ENCODE measurements at places on chromosomes 4 and X. TPM values are rescaled to one million over a fixed set of nuclear protein-coding genes. Genes with fewer than 3 reads are reported as not detected.

- peak; percentile 61 for DNase-seq
Measured at GRCh38 chr4:181684310-181684709, 558.9 kb upstream of the TENM3 start.

DNA sequence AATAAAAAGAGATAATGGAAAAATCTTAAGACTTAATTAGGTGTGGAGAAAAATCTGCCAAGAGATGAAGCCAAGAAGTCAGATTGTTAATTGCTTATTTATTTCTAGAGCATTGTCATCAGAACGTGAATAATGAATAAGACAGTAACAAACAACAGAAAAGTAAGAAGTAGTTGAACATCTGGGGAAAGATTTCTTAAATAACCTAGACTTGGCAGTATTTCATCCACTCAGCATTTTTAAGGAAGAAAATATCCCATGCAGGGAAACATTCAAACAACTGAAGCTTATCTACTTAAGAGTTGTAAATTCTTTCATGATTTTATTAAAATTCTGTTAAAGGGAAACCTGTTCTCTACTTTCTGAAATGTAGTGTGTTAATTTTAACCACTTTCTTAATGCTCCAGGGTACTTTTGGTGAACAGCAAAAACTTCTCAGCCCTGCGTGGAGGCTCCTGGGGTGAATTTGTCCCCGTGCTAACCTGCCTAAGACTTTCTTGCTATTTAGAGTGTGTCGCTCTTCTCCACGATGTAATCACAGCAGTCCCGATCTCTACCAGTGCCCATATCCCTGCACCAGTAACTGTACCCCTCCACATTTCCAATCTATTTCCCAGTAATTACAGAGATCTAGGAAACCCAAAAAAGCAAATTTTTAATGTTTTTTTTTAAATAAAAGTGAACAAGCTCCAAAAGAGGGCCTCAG, 124.6 kb downstream of the CORIN start:
- no peak for DNase-seq

DMRTC1B gene
- 0.74 TPM for total RNA-seq

DNA sequence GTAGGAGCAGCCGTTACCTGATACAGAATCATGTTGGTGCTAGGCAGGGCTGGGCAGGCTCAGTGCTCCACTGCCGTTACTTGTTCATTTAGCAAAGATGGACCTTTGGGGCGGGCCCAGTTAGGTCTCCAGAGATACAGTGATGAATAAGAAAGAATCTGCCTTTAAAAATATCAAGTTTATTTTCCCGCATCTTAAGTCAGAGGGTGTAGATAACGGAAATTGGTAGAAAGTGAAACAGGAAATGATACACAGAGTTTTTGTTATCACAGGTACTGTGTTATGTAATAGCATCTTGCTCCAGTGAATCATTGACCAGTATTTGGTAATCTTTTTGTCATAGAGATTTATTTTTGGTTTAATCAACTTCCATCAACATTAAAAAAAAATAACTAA, 5.5 kb downstream of the TMEM131L start:
- DNase-seq, result no peak

DUSP9 gene
- total RNA-seq, result 8.7 TPM

GRCh38 chr4:185534511-185534865, 819 bp downstream of the PDLIM3 start:
- peak; percentile 56 for DNase-seq

DNA sequence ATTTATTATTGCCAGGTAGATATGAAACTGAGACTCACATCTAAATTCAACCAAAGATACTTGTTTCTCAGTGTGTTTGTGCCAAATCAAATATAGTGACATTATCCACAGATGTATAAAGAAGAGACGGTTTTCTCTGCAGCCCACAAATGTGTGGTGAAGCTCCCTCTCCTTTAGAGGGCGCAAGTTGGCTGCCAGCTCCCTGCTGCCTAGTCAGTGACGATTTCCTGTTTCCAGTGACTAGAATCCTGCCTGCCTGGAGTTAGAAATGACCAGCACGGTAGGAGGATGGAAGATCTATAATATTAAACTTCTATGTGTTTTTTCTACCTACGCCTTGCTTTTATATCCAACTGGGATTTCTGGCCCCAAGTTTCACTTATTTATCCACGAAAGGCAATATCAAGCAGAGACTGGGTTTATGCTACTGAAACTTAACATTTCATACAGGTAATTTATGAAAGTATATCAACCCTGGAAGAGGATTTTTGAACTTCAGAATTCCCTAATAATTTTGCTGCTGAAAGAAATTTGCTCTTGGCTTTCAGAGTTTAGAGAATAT, 1793.7 kb upstream of the TENM3 start:
- DNase-seq, result peak; percentile 55

GRCh38 chrX:117508021-117508420, 608.6 kb downstream of the KLHL13 start:
- no peak for DNase-seq

- no peak for DNase-seq
Measured at GRCh38 chr4:124636788-124637187, 75.7 kb downstream of the ANKRD50 start.

DNA sequence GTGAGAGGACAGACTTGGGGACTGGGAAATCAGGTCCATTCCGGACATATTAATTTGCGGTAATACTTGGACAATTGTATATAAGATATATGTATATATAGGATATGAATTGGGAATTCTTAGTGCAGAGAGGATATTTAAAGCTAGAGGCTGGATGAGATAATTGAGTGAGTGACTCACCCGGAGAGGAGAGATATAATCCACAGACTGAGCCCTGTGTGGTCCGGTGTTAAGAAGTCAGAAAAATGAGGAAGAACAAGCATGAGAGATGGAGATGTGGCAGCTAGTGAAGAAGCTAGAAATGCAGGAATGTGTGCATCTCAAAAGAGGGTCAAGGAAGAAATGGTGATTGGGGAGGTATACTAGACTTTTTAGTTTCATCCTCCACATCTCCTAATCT, 336.2 kb downstream of the SLC7A11 start:
- DNase-seq, result no peak

GRCh38 chr4:96558466-96558865, 718.6 kb downstream of the PDHA2 start:
- DNase-seq, result no peak

FAM47E gene
- 1.6 TPM for total RNA-seq

GRCh38 chr4:14000091-14000814, 372.7 kb upstream of the BOD1L1 start:
- DNase-seq, result no peak

DNA sequence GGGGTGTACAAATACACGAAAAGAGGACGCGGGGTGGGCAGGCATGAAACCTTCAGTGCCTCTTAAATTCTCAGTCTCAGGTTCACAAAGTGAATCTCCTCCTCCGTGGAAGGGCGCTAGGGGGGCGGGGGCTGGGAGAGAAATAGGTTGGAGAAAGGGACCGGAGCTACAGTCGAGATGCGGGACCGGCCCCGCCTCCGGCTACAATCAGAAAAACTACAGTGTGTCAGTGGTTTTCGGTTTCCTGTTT, 3.4 kb downstream of the MAML3 start:
- no peak for DNase-seq

DNA sequence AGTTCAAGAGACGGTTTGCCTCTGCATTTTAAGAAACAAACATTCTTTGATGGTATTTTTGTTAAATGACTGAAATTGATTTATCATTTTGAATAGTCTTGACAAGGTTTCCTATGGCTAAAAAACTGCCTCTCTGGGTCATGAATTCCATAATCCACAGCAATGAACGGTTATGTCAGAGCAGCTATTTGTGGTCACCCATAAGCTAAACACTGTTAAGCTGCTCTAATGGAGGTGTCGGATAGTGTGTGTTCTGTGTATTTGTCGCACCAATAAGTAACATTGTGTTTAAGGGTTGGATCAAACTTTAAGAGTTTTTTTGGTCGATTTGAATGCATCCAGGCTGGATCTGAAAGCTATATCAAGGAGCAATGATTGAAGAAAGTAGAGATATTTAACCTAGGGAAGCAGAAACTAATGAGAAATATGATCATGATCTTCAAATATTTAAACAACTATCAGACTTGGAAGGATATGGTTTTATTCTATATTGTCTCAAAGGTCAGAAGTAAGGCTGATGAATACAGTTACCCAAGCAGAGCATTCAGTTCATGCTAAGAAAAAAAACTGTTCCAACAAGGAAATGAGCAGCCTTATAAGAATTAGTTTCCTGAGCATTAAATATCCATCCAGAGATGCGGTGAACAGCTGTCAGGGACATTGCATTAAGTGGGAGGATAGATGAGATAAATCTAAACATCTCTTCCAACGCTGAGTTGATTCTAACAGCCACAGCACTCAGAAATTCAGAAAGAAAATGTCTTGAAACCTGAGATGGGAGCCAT, 232.3 kb upstream of the RPS6KA3 start:
- DNase-seq, result no peak

FDCSP gene
- not detected for total RNA-seq

UVSSA gene
- 14.1 TPM for total RNA-seq

GRCh38 chr4:174826660-174827059, 2.4 kb downstream of the GLRA3 start:
- no peak for DNase-seq

LETM1 gene
- 53.3 TPM for total RNA-seq

SORBS2 gene
- 453 TPM for total RNA-seq

IL15 gene
- not detected for total RNA-seq

- DNase-seq, result no peak
Measured at GRCh38 chr4:28250646-28251045, 1390.0 kb downstream of the STIM2 start.

DNA sequence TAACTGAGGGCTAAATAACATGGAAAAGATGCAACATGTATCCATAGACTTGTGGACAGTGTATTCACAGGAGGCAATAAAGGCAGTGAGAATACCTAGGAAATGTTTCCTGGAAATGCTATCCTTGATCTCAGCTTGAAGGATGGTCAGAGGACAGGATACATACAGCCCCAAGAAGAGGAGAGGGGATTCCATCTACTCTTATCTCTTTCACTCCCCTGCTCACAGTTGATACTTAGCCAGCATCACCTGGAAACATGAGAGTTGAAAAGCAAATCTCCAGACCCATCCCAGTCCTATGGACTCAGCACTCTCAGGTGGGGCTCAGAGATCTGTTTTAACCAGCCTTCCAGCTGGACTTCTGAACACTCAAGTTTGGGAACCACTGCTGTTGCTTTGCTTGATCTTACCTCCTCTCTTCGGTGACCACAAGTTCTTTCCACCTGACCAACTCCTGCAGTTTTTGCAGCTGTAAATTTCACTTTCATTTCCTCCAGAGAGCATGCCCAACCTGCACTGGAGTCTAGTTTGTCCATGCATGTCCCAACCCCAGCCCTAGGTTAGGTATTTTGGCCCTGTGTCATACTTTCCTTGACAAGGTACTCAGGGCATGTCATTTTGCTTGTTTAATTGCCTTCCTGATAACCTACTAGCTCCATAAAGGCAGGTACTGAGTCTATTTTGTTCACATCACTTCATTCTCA, 10.4 kb downstream of the RELL1 start:
- DNase-seq, result no peak

GRCh38 chrX:40496728-40497127, 84.0 kb upstream of the ATP6AP2 start:
- no peak for DNase-seq

GRCh38 chrX:24561121-24561520, 86.0 kb downstream of the PCYT1B start:
- no peak for DNase-seq

SPANXA1 gene
- total RNA-seq, result not detected

- no peak for DNase-seq
Measured at GRCh38 chrX:16788477-16788876, 2.2 kb downstream of the TXLNG start.

- DNase-seq, result no peak
Measured at GRCh38 chr4:71230271-71231128, 108.3 kb upstream of the SLC4A4 start.

DNA sequence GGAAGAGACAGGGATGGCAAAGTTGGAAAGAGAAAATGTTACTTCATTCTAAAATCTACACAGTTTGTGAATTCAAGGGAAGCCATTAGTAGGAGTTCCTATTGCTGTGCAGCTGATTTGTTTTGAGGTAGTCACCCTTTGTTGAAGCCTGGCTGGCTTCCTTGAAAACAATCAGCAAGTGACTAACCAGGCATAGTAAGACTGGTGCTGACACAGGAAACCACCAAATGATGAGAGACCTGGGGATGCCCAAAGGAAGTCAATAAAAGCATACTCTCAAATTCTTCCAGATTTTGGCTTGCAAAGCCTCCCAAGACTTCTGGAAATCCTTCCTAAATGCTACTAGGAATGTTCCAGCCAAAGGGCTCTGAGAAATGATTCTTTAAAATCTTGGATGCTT, 23.9 kb upstream of the PRDM8 start:
- no peak for DNase-seq

GASK1B gene
- 17.3 TPM for total RNA-seq

UCP1 gene
- not detected for total RNA-seq

DNA sequence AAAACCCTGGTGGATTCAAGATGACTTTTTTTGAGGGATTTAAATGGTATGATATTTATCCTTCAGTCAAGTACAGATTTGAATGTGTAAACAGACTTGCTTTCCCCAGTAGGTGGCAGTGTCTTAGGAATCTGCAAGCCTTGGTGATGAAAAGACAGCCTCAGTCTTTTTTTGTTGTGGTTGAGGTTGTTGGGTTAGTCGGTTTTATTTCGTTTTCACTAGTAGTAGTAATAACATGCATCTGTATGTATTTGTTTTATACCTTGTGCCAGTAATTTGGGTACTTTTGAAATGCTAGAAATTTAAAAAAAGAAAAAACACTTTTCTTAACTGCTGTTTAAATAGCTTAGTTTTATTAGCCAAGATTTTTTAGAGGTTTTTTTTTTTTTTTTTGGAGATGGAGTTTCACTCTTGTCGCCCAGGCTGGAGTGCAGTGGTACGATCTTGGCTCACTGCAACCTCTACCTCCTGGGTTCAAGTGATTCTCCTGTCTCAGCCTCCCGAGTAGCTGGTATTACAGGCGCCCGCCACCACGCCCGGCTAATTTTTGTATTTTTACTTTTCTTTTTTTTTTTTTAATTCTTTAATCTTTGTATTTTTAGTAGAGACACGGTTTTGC, 39.2 kb downstream of the COPS4 start:
- DNase-seq, result peak; percentile 94

ALPK1 gene
- total RNA-seq, result 0.53 TPM

DNA sequence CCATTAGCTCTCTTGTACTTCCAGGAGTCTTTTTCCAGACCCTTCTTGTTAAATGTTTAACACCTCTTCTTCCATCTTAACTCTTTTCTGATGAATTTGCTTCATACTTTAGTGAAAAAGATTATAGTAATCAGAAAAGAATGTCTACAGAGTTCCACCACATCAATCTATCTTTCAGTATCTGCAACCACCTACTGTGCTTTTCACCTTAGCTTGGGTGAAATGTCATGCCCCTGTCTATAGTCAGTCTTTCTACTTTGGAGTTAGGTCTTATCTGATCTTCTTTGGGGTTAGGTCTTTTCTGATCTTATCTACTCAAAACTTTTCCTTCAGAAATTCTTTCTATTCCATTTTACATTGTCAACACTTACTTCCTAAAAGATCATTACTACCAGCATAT, 1310.2 kb downstream of the PCDH7 start:
- DNase-seq, result no peak
